ENCODE measurements at places on chromosomes 12 and 14.

DNA sequence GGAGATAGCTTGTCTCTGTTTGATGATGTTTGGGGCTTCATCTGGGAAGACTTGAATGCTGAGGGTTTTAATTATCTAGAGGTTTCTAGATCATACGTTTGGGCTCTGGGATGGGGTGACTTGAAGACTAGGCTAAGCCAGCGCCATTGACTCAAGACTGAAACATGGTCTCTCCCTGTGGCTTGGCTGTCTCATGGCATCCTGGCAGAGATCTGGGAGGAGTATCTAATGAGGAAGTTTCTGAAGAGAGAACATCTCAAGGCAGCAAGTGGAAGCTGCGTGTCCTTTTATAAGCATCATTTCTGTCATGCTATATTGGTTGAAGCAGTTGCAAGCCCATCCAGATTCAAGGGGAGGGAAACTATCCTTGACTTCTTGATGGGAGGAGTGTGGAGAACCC is 104.8 kb downstream of the UNC79 start:
- no peak for DNase-seq

GRCh38 chr14:93980456-93981201 is 4.3 kb upstream of the ASB2 start:
- peak; percentile 72 for DNase-seq

- DNase-seq = no peak
Observed at GRCh38 chr14:40629144-40629543, 977.5 kb upstream of the LRFN5 start.

GRCh38 chr14:95561001-95561412 is 26.2 kb downstream of the GLRX5 start:
- DNase-seq = peak; percentile 92

DNA sequence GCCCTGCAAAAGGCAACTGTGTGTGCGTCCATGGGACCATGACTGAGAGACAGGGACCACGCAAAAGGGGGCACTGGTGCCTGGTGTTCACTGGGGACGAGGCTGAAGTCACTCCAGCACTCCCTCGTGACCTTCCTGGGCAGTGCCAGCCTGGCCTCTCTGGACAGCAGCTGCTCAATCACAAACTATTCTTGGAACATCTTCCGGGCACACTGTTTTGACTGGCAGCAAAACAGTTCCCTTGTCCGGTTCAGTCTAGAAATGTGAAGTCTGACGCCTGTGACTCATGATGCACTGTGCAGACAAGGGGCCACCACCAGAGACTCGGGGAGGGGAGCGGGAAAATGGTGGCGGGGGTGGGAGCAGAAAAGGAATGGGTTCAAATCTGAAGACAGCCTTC is 20.8 kb downstream of the SNRNP35 start:
- peak; percentile 79 for DNase-seq

- peak; percentile 66 for DNase-seq
Observed at GRCh38 chr12:3493859-3494176, 2.8 kb downstream of the PRMT8 start.

GRCh38 chr14:106235356-106236159 is 709.2 kb downstream of the TMEM121 start:
- DNase-seq = no peak

GRCh38 chr12:39931857-39932256 is 174.0 kb downstream of the SLC2A13 start:
- DNase-seq = no peak

DNA sequence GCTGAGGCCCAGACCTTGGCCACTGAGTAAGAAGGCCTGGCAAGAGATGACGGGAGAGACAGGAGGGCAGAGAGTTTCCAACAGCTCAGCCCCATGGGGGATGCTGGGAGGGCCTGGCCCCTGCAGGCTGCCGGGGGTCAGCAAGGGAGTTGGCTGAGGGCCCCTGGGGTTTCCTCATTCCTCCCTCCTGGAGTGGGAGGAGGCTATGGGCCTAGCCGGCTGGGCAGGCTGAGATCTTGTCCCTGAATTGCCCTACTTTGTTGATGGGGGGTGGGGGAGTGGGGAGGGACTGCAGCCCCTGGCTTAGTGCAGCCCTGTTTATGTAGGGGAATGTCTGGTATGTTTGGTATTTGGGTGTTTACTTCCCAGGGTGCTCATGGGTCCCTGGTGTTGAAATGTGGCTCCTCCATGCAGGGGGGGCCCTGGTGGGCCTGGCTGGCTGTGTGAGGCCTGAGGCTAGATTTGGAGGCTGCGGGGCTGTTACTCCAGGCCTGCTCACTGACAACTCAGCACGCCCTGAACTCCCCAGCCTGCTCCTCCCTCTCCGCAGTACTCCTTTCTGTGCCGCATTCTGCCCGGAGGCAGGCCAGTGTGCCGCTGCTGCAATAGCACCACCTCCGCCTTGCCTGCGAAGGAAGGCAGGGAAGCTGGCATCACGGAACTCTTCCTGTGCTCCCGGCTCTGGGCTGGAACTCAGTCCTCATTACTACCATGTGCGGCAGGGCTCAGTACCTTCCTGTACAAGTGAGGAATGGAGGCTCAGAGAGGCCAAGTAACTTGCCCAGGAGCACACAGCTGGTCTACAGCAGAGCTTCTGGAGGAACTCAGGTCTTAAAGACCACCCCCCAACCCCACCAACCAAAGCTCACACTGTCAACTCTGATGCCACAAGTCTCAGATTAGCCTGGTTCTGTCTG is 25.3 kb downstream of the JDP2 start:
- DNase-seq = peak; percentile 65

- no peak for DNase-seq
Observed at GRCh38 chr12:131012279-131013069, 58.8 kb downstream of the ADGRD1 start.

- no peak for DNase-seq
Observed at GRCh38 chr12:60465060-60465459, 869.2 kb downstream of the SLC16A7 start.

DNA sequence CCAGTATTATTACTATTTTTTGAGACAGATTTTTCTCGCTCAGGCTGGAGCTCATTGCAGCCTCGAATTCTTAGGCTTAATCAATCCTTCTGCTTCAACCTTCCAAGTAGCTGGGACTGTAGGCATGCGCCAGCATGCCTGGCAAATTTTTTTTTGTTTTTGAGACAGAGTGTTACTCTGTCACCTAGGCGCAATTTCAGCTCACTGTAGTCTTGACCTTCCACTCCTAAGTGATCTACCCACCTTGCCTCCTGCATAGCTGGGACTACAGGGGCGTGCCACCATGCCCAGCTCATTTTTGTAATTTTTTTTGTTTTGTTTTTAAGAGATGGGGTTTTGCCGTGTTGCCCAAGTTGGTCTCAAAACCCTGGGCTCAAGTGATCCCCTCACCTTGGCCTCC is 15.2 kb downstream of the ERC1 start:
- DNase-seq = no peak

- no peak for DNase-seq
Observed at GRCh38 chr12:24143928-24144327, 194.5 kb upstream of the SOX5 start.

- no peak for DNase-seq
Observed at GRCh38 chr12:59085690-59086089, 165.4 kb upstream of the LRIG3 start.

- DNase-seq = no peak
Observed at GRCh38 chr12:68873316-68873715, 59.7 kb downstream of the CPM start.

GRCh38 chr12:52086944-52087835 is 7.7 kb downstream of the SMIM41 start:
- no peak for DNase-seq

- DNase-seq = no peak
Observed at GRCh38 chr12:18355429-18355828, 94.1 kb downstream of the PIK3C2G start.

GRCh38 chr14:58792416-58792815 is 154.7 kb downstream of the DACT1 start:
- DNase-seq = no peak

DNA sequence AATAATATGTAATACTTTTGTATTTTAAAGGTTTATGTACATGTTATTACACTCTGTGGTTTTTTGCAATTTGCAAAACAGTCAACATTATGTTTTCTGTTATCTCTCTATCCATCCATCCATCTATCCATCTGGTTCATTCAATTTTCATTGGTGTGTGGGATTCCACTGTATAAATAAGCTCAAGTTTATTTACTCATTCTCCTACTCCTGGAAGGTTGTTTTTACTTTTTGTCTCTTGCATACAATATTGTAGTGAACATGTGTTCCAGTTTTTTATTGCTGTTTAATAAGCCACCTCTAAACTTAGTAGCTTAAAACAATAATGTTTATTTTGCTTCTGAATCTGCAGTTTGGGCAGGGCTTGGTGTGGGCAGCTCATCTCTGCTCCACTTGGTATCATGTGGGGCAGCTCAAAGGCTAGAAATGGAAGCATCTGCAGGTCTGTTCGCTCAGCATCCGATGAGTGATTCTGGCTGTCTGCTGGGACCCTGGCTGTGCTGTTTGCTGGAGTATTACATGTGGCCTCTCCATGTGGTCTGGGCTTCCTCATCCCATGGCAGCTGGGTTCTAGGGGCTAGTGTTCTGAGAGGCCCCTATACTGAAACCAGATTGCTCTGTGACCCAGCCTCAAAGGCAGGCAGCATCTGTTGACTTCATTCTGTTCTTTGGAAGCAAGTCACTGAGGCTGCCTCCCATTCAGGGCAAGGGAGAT is 98.8 kb downstream of the SLC25A47 start:
- DNase-seq = no peak

GRCh38 chr12:51884676-51885229 is 3.1 kb upstream of the ANKRD33 start:
- no peak for DNase-seq

GRCh38 chr14:61733972-61734371 is 28.2 kb upstream of the SNAPC1 start:
- no peak for DNase-seq

DNA sequence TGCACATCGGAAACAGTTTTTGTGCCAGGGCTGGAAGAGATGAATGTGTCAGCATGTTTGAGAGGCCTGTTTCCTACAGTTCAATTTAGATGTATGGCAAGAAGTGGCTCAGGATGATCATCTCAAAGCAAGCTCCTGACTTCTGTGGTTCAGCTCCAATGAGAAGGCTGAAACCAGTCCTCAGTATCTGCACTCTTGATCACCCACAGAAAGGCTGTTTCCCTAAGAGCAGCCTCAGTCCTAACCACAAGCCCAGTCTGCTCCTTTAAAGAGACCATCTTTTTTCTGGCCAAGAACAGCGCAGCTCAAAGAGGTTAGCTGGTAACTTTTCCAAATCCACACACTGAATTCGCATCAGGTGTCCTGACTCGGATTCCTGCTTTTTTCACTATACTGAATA is 19.2 kb downstream of the CSRP2 start:
- DNase-seq = no peak

DNA sequence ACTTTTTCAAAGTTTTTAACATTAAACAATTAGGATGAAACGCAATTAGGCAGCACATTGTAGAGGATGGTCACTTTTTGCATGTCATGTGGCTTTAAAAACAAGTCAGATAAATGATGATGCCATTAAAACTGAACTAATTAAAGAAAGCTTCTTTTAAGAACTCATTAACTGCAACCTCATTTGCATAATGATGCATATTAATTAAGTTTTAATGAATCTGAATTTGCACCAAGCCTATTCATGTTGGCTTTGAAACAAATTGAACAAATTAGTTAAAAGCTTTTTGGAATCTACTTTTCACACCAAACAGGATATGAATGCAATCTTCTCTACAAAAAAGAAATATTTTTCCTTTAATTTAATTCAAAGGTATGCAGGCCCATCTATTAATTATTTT is 499.0 kb downstream of the VRK1 start:
- no peak for DNase-seq

DNA sequence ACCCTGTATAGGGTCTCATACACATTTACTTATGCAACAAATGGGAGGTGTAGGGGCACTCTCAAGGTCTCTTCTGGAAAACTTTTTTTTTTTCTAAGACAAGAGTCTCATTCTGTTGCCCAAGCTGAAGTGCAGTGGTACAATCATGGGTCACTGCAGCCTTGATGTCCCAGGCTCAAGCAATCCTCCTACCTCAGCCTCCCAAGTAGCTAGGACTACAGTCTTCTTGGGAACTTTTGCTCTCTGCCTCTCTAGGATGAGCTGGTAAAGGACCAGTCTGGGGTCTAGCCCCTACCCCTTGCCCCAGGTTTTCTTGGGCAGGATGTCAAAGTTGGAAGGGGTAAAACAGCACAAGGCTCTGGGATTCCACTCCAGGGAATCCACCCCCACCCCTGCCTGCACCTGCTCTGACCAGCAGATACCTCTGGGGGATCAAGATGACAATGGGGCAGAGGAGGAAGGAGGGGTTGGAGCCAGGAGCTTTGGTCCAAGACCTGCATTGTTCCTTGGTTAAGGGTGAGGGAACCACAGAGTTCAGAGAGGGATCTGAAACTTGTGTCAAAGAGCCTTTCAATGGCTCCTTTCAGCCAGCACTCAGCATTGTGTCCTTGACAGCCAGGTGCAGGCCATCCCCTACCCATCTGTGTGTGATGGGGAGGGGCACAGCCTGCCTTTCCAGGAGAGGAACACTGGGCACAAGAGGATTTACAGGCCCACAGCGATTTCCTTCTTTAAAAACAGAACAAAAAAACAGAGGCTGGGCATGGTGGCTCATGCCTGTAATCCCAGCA is 12.2 kb downstream of the CTDSP2 start:
- no peak for DNase-seq

- peak; percentile 65 for DNase-seq
Observed at GRCh38 chr12:52975820-52976573, 27.1 kb downstream of the KRT18 start.

DNA sequence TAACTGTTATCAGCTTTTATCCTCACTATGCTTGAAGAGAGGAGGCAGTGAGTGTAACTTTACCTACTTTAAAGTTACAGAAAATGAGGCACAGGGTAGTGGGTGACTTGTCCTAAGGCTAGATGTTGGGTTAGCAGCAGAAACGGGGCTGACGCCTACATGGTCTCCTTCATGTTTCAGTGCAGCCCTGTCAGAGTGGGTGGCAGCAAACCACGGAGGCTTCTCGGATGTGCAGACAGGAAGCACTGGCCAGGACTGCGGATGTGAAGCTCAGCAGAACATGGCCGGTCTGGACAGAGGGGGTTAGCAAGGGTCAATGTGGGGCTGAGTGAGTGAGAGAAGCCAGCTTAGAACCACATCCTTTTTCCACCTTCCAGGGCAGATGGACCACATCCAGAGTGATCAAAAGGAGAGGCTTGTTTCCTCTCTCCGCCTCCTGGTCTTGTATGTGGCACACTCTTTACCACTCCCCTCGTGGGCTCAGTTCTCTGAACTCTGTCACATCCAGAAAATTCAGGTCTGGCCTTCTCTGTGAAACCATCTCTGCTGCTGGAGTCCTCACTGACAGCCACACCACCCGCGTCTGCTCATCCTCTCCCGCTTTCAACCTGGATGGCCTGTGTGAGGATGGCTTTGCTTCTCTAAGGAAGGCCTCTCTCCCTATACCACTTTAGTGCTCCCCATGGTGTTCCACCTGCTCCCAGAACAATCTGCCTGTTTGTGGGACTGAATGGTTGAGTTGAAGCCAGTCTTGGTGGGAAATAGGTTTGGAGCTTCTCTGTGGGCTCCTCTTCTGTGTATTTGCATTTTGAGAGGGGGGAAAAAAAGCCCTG is 14.1 kb downstream of the SUSD6 start:
- DNase-seq = peak; percentile 54

GRCh38 chr14:78790271-78790670 is 620.1 kb downstream of the NRXN3 start:
- peak; percentile 37 for DNase-seq

GRCh38 chr12:53975064-53975471 is 314 bp upstream of the HOTAIR start:
- no peak for DNase-seq

Measured in dorsolateral prefrontal cortex (tissue), 122 donors.